ENCODE measurements at places on chromosomes 4 and X. TPM values are rescaled to one million over a fixed set of nuclear protein-coding genes. Genes with fewer than 3 reads are reported as not detected.
A peak's percentile ranks its signal among the peaks of the same experiment; 100 is the strongest.

- H3K36me3 ChIP-seq = no peaks in the 10 kb centered on the region
- no peaks in the 10 kb centered on the region for H3K4me1 ChIP-seq
- H3K27me3 ChIP-seq = no peaks in the 10 kb centered on the region
- H3K27ac ChIP-seq = peak overlapping the region; percentile 16
- DNase-seq = peak; percentile 91
Measured at GRCh38 chr4:169314906-169315305, 44.1 kb upstream of the SH3RF1 start.

GRCh38 chrX:1483843-1484637 lies 31.3 kb upstream of the ASMTL start:
- H3K27me3 ChIP-seq = no peaks in the 10 kb centered on the region
- H3K36me3 ChIP-seq = no peaks in the 10 kb centered on the region
- no peak overlapping the region for H3K27ac ChIP-seq
- peak; percentile 16 for DNase-seq
- H3K4me1 ChIP-seq = no peaks in the 10 kb centered on the region

The HHIP gene
- 8.4 TPM for total RNA-seq

The GPR34 gene
- total RNA-seq = 1.5 TPM

The PLS3 gene
- 23.1 TPM for total RNA-seq

- no peak for DNase-seq
- no peaks in the 10 kb centered on the region for H3K36me3 ChIP-seq
- no peak overlapping the region for H3K27ac ChIP-seq
- no peaks in the 10 kb centered on the region for H3K4me1 ChIP-seq
- H3K27me3 ChIP-seq = no peaks in the 10 kb centered on the region
Measured at GRCh38 chr4:88706574-88706973, 8.9 kb upstream of the NAP1L5 start.

- H3K36me3 ChIP-seq = no peaks in the 10 kb centered on the region
- H3K27ac ChIP-seq = no peak overlapping the region
- H3K4me3 ChIP-seq = no peak overlapping the region
Measured at GRCh38 chr4:133000012-133000411, 149.1 kb upstream of the PCDH10 start.

DNA sequence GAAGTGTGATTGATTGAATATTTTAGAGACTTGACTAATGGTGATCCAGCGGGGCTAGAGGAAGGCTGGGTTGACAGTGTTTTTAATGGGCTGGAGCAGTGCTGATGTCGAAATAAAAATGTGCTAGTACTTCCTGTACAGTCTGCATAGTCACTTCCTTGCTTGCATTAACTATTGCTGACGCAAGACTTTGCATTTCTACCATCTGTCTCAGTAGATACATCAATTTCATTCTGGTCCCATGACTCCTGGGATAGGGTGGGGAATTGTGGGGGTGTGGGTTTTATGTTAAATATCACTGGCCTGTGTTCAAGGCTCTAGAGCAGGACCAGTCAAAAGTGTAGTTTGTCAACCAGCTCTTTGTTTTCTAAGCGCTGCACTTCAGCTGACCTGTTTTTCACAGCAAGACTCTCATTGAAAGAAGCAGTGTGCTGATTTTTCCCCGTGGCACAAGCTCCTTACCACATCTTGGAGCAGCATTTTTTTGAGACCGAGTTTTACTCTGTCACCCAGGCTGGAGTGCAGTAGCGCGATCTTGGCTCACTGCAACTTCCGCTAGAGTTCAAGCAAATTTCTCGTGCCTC lies 35.2 kb upstream of the PHEX start:
- H3K27me3 ChIP-seq = no peaks in the 10 kb centered on the region
- H3K36me3 ChIP-seq = no peaks in the 10 kb centered on the region
- no peak for DNase-seq
- H3K27ac ChIP-seq = no peak overlapping the region

The LYAR gene
- total RNA-seq = 5.0 TPM

The FABP2 gene
- 112 TPM for total RNA-seq

The GRPEL1 gene
- 21.9 TPM for total RNA-seq

DNA sequence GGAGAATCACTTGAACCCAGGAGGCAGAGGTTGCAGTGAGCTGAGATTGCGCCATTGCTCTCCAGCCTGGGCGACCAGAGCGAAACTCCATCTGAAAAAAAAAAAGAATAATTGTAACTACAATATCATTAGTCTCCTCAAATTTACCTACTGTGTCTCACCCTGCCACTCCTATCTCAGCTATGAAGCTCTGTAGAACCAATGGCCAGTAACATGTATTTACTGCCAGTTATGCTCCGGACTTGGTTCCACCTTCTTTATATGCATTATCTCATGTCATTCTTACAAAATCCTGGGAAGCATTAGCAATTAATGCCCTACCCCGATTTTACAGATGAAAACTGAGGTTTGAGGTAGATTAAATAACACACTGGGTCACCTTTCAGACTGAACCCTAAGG lies 7.0 kb upstream of the FAT1 start:
- no peaks in the 10 kb centered on the region for H3K36me3 ChIP-seq
- no peaks in the 10 kb centered on the region for H3K4me1 ChIP-seq
- H3K27me3 ChIP-seq = no peaks in the 10 kb centered on the region
- no peak for DNase-seq

GRCh38 chr4:79526641-79527565 lies 118.9 kb upstream of the GK2 start:
- H3K4me3 ChIP-seq = no peak overlapping the region
- H3K27me3 ChIP-seq = no peaks in the 10 kb centered on the region
- no peaks in the 10 kb centered on the region for H3K36me3 ChIP-seq
- no peaks in the 10 kb centered on the region for H3K4me1 ChIP-seq
- no peak for DNase-seq
- H3K27ac ChIP-seq = no peak overlapping the region

DNA sequence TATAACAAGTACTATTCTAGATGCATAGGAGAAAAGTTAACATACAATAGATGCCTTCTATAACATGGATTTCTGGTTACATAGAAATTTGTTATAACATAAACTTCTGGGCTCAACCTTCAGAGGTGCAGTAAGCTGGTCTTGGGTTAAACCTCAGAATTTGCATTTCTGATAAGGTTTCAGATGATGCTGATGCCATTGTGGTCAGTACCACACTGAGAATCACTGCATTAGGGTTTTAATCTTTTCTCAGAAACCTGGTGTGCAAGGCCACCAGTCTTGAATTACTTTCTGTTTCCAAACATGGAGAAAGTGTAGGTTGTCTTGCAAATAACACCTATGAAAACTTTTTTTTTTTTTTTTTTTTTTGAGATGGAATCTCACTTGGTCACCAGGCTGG lies 146.2 kb downstream of the SPOCK3 start:
- DNase-seq = no peak
- H3K4me3 ChIP-seq = no peak overlapping the region
- no peak overlapping the region for H3K27ac ChIP-seq
- H3K27me3 ChIP-seq = no peaks in the 10 kb centered on the region
- H3K36me3 ChIP-seq = no peaks in the 10 kb centered on the region
- H3K4me1 ChIP-seq = no peaks in the 10 kb centered on the region

DNA sequence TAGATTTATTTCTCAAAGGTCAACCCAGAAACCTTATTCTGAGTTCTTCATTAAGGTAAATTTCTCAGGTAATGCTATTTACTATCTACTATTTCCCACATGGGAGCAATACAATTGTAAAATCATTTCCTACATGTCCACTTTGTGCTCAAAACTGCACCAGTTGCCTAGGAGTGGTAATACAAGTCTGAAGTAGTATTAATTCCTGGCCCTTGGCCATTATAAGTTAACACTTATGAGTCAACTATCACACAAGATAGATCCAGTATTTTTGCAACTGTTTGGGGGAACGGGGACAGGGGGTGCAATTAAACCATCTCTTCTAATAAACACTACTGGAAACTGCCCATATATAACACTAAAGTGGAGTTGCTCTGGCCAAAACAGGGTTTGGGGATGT lies 48.9 kb downstream of the ACSL4 start:
- H3K27me3 ChIP-seq = no peaks in the 10 kb centered on the region
- no peak overlapping the region for H3K4me3 ChIP-seq
- no peak for DNase-seq
- no peak overlapping the region for H3K27ac ChIP-seq
- H3K36me3 ChIP-seq = no peaks in the 10 kb centered on the region

- H3K4me1 ChIP-seq = no peaks in the 10 kb centered on the region
- H3K4me3 ChIP-seq = no peak overlapping the region
- DNase-seq = no peak
- no peak overlapping the region for H3K27ac ChIP-seq
Measured at GRCh38 chr4:121411151-121411744, 30.4 kb upstream of the QRFPR start.

DNA sequence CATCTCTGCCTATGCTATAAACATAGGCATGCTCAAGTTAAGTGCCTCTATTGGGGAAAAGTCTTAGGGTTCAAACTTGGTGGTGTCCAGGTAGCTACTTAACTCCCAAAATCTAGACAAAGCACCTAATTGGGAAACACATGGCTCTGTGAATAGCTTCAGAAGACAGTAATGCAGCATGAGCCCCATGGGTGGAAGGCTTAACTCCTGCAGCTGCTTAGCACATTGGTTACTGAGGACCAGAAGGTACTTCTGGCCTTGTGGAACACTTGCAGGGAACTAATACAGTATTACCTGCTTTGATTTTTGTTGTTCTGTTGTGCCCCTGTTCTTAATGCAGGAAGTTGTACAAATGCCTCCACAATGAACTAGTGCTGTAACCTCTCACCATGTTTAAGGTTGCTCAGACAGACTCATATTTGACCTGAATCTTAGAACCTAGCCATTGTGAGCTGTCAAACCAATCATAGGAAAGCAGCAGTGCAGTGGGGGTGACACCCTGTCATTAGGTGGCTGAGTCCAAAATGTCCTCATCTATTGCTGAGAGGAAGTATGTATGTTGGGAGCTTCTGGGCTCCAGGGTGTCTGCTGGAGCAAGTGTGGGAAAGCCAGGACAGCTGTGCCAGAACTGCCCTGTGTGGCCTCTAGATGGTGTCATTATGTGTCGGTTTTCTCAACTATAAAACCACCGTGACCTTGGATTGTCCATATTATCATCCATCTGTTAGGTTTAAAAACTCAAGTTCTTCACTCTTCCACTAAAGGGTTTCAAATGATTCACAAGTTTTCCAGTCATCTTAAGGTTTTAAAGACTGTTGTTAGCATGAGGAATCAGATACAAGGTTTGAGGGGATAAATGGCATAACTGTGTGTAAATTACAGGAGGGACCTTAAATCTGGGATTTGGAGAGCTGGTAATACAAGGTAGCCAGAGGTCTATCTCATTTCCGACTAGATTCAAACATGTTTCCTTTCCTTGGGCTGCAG lies 69.9 kb upstream of the WDR1 start:
- H3K4me1 ChIP-seq = no peaks in the 10 kb centered on the region
- H3K4me3 ChIP-seq = no peak overlapping the region
- H3K27me3 ChIP-seq = no peaks in the 10 kb centered on the region
- H3K27ac ChIP-seq = no peak overlapping the region

- no peak for DNase-seq
- no peak overlapping the region for H3K4me3 ChIP-seq
Measured at GRCh38 chr4:103996064-103996463, 276.3 kb upstream of the TACR3 start.

DNA sequence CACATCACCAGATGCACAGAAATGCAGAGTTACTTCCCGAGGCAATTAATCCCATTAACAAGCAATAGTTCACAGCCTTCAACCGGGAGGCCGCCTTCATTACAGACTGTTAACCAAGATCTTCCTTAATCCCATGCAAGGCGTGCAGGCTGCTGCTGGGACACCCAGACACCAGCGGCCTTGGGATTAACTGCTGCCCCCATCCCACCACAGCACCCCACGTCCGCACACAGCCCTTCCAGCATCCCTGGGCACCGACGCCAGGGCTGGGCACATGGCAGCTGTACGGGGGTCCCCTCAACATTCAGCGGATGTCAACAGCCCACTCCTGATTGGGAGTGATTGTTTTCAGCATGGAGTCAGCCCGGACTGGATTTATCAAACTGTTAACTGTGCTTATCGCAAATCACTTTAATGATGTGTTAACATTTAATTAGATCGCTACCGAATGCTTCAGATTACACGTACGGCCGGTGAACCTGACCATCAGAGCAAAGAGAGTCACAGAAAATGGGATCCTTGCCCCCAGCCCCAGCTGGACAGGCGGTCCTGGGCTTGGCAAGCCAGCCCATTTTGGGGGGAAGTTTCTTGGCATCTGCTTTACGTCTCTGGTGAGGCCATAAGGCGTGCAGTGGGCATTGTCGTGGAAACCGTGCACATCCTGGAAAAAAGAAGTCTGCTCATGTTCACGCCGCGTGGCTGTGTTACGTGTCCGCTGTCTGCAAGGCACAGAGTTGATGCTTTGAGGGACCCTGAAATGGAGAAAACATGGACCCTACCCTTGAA lies 126.4 kb downstream of the HMX1 start:
- no peaks in the 10 kb centered on the region for H3K36me3 ChIP-seq
- no peaks in the 10 kb centered on the region for H3K4me1 ChIP-seq
- no peak overlapping the region for H3K4me3 ChIP-seq
- no peak overlapping the region for H3K27ac ChIP-seq
- peak; percentile 23 for DNase-seq

The ATP1B4 gene
- total RNA-seq = not detected

The CXXC4 gene
- 5.0 TPM for total RNA-seq

The RTL5 gene
- total RNA-seq = 1.3 TPM

- peak; percentile 51 for DNase-seq
- peak within 1 kb of the TSS; percentile 66 for H3K27ac ChIP-seq
- H3K4me1 ChIP-seq = no peaks in the 10 kb centered on the region
- H3K27me3 ChIP-seq = no peaks in the 10 kb centered on the region
Measured at GRCh38 chr4:16897991-16898827, at the start of gene LDB2. TSS of gene LDB2 (minus strand) at chr4:16898645.

GRCh38 chr4:169128902-169129301 lies 118.8 kb upstream of the CBR4 start:
- H3K4me3 ChIP-seq = no peak overlapping the region
- no peaks in the 10 kb centered on the region for H3K27me3 ChIP-seq
- no peak for DNase-seq
- H3K4me1 ChIP-seq = no peaks in the 10 kb centered on the region

The OTOP1 gene
- not detected for total RNA-seq

The PFKFB1 gene
- not detected for total RNA-seq

GRCh38 chr4:82084747-82085146 lies 289.0 kb downstream of the HNRNPD start:
- no peaks in the 10 kb centered on the region for H3K27me3 ChIP-seq
- H3K4me3 ChIP-seq = no peak overlapping the region
- no peaks in the 10 kb centered on the region for H3K36me3 ChIP-seq

Measured in Peyer's patch (tissue), 4 donors.